ENCODE measurements at places on chromosomes 5 and 9.
A peak's percentile ranks its signal among the peaks of the same experiment; 100 is the strongest.

- no peak for DNase-seq
Measured at GRCh38 chr9:110180511-110181434, 27.2 kb downstream of the C9orf152 start.

- DNase-seq, result no peak
Measured at GRCh38 chr9:70947086-70947485, 174.3 kb downstream of the TRPM3 start.

- DNase-seq, result no peak
Measured at GRCh38 chr9:82363682-82364081, 375.1 kb downstream of the SPATA31D1 start.

- DNase-seq, result no peak
Measured at GRCh38 chr5:156219483-156220005, 107.4 kb upstream of the SGCD start.

DNA sequence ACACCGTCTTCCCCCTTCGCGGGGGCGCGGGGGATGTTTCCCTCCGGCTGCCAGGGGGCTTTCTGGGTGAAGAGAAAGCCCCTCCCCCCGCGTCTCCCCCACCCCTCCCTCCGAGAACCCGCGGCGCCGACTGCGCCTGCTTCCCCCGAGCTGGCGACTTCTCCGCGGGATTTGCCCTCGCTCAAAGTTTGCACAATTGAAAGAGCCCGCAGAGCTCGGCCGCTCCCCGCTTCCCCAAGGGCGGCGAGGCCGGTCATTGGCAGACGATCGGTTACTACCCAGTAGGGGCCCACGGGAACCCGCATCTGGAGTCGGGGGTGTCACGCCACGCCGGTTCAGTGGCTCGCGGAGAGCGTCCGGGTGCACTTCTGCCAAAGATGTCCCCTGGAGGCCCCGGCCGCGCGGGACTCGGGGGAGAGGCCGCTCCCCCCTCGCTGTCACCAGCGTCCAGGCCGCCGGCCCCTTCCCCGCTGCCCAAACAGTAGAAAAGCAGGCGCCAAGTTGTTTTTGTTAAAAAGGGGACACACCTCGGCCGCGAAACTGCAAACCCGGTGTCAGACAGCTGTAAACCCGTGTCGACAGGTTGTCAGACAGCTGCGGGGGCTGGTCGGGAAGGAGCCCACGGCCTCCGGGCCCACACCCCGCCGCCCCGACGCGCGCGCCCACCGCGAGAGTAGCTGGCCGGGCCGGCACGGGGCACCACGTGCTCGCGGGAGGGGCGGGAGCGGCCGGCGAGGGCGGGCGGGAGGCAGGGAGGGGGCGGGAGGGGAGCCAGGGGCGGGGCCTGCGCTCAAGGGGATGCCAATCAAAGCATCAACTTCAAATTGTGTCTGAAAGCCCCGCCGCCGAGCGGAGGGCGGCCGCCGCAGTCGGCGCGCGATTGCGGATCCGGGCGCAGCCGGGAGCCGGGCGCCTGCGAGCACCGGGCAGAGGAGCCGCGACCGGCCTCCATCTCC, at the start of gene IRX1:
TSS of gene IRX1 (plus strand) at position 827 of the 956 bp plus-strand sequence. CDS start 274 bp downstream, outside the sequence.
- DNase-seq, result peak; percentile 91

DNA sequence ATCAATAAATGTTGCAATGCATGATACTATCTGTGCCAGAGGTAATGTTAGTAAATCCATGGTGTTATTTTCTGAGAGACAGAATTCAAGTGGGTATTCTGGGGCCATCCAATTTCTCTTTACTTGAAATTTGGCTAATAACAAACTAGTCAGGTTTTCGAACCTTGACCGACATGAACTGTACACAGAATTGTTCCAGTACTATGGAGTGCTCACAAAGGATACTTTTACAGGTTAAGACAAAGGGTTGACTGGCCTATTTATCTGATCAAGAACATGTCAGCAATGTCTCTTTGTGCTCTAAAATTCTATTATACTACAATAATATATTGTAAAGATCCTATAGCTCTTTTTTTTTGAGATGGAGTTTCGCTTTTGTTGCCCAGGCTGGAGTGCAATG, 18.2 kb downstream of the MLANA start:
- DNase-seq, result no peak

- no peak for DNase-seq
Measured at GRCh38 chr5:173789031-173789920, 98.9 kb upstream of the CPEB4 start.

- peak; percentile 73 for DNase-seq
Measured at GRCh38 chr9:17810728-17811571, 232.1 kb downstream of the SH3GL2 start.

- no peak for DNase-seq
Measured at GRCh38 chr5:3889412-3890142, 293.9 kb downstream of the IRX1 start.

GRCh38 chr9:36141288-36141687, 4.8 kb downstream of the GLIPR2 start:
- DNase-seq, result peak; percentile 6

- DNase-seq, result no peak
Measured at GRCh38 chr5:128378632-128379031, 159.4 kb downstream of the FBN2 start.

DNA sequence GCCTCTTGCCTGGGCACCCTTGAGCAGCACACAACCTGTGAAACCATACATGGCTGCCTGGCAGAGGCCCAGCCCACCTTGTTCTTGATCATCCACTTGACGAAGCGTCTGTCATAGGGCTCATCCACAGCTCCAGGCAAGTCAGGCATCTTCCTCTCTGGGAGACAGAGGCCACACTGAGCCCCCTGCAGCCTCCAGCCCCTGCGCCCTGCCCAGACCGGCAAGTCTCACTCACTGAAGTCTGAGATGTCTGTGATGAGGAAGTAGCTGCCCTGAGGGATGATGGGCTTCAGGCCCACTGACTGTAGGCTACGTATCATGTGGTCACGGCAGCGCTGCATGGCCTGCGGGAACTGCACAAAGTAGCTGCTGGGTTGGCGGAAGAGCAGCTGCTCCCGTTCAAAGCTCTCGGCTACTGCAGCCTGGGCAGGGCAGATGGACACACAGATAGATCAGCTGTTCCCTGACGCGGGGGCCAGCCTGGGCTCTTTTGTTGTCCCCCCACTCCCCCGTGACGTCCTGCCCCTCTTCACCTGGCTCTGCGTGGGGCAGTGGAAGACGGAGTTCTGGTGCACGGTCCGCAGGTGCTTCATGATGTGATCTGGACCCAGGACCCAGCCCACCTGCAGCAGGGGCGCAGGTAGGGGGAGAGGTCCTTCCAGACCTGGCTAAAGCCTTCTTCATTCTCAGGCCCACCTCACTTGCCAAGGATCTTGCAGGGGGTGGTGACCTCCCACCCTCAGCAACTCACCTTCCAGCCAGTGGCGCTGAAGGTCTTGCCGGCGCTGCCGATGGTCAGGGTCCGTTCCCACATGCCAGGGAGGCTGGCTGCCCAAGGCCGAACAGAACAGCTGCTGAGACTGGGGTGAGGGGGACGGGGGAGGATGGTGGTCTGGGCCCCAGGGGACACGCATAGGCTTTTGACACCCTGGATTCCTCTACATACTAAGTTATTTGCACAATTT, 5.9 kb upstream of the SPOUT1 start:
- no peak for DNase-seq

DNA sequence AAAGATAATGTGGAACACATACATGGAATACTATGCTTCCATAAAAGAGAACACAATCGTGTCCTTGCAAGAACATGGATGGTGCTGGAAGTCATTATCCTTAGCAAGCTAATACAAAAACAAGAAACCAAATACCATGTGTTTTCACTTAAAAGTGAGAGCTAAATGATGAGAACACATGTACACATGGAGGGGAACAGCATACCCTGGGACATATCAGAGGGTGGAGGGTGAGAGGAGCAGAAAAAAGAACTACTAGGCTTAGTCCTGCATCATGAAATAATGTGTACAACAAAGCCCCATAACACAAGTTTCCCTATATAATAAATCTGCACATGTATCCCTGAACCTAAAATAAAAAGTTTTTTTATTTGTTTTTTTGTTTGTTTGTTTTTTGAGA, 855.5 kb upstream of the NUDT12 start:
- no peak for DNase-seq

- no peak for DNase-seq
Measured at GRCh38 chr5:71836084-71836483, 117.0 kb downstream of the CARTPT start.

GRCh38 chr9:33964086-33964768, 84.5 kb downstream of the UBAP2 start:
- DNase-seq, result no peak

GRCh38 chr5:163347671-163348070, 89.7 kb upstream of the CCNG1 start:
- peak; percentile 65 for DNase-seq

DNA sequence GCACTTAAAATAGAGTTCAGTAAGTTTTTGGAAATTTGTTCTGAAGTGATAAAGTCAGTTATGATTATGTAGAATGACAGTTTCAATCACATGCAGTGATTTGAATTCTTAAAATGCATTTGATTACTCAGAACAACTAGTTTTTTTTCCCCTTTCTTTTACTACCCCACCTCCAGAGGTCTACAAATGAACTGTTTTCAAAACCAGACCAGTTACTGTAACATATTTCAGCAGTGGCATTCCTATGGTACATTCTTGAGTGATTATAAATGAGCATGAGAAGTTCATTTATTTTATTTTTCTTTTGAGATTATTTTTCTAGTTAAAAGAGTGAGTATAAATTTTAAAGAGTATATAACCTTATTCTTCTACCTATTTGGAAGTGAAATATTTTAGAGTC, 71.6 kb downstream of the NNT start:
- DNase-seq, result no peak

DNA sequence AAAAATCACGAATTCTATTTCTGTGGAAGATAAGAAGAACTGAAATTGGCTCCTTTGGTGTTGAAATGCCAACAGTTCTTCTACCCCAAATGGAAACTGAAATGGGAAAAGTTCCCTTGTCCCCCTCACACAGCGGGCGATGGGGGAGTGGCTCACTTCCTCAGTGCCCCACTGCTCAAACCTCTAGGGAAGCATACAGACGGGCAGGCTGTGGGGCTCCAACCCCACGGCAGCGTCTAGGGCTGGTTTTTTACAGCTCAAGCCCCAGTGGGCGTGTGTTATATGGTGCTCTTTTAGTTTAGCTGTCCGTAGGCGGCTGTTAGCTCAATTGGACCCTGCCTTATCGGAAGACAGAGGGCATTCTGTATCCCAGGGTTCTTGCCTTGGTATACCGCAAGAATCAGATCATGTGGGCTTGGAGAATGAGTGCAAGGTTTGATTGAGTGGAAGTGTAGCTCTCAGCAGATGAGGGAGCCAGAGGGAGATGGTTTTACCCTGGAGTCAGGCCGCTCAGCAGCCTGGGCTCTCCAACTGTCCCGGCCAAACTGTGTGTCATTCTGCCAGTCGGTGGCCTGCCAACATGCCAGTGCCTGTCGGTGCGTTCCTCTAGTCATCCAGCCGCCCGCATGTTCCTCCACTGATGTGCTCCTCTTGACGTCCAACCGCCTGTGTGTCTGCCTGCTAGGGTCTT, 166.3 kb upstream of the ZNF608 start:
- DNase-seq, result no peak

DNA sequence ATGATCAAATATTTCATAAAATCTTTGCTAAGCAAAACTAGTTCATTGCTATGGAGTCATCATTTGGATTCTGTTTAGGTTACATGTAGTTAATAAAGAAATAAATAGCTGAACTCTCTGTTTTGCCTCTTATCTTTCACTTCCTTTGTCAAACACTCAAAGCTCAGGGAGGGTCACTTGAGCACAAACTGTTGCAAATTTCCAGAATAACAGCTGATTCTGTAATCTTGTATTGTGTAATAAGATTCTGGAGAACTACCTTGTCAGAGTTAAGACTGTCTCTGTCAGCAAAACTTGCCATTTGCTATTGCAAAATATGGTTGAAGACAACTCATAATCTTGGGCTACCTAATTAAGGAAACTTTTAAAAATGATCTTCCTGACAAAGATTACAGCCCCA, 182.0 kb upstream of the MOCS2 start:
- no peak for DNase-seq

- DNase-seq, result no peak
Measured at GRCh38 chr9:134992755-134993124, 75.0 kb upstream of the FCN1 start.

GRCh38 chr9:127595611-127596010, 16.5 kb upstream of the STXBP1 start:
- no peak for DNase-seq

DNA sequence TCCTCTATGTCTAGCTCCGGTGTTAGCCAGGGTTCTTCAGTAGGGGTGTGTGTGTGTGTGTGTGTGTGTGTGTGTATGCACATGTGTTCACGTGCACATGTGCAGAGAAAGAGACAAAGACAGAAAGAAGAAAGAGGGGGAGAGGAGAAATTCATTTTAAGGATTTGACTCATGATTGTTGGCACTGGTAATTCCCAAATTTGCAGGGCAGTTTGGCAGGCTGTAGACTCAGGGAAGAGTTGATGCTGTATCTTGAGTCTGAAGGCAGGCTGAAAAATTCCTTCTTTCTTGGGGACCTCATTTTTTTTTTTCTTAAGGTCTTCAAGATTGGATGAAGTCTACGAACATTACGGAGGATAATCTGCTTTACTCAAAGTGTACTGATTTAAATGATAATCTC, 335.7 kb downstream of the NSG2 start:
- DNase-seq, result no peak

- DNase-seq, result no peak
Measured at GRCh38 chr5:65730910-65731309, 8.9 kb downstream of the NLN start.

DNA sequence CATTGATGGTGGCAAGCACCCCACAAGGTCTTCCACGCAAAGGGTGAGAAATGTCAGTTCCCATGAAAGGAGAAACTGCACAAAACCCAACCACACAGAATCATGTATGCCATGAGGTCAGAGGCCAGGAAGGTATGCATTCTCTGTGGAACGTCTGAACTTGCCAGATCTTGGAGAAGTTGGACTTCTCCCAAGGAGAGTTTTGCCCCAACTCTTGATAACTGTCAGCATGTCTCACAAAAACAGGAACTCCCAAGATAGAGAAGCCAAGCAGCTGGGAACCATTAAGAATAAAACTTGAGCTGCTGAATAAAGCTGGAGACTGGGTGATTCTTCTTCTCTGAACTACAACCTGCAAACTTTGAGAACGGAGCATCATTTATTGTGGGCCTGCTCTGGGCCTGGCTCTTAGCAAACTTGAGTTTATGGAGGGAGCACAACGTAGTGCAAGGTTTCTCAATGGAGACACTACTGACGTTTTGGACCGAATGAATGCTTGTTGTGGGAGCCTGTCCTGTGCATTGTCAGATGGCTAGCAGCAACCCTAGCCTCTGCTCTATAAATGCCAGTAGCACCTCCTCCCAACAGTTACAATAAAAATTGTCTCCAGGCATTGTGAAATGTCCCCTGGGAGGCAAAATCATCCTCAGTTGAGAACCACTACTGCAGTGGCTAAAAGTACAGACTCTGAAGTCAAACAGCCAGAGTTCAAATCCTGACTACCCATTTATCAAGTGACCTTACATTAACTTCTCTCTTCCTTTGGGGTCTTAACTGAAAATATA, 193.5 kb downstream of the ACTL7B start:
- DNase-seq, result no peak

- no peak for DNase-seq
Measured at GRCh38 chr5:1494780-1495524, 28.8 kb downstream of the LPCAT1 start.

DNA sequence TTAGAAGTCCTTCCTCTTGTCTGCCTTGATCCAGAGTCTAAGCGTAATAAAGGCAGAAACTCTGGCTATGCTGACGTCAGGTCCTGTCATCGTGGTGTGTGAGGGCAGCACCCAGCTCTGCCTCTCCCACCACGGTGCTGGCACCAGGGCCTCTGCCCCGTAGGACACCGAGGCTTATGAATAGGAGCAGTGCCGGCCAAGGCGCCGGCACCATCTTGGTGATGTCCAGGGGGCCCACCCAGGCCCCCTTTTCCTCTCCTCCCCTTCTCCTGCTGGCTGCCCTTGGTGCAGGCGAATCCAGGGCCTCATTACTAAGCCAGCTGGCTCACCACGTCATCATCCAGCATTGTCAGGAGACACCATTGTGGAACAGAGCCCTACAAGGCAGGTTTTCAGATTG, 252.3 kb downstream of the FANCC start:
- no peak for DNase-seq
